CD4-positive, alpha-beta T cell treated with Interleukin-15 for 1 hour (primary cell): ENCODE measurements at places on chromosomes 6 and 20.

GRCh38 chr20:10370091-10370887 is 63.7 kb downstream of the MKKS start:
- DNase-seq: no peak

DNA sequence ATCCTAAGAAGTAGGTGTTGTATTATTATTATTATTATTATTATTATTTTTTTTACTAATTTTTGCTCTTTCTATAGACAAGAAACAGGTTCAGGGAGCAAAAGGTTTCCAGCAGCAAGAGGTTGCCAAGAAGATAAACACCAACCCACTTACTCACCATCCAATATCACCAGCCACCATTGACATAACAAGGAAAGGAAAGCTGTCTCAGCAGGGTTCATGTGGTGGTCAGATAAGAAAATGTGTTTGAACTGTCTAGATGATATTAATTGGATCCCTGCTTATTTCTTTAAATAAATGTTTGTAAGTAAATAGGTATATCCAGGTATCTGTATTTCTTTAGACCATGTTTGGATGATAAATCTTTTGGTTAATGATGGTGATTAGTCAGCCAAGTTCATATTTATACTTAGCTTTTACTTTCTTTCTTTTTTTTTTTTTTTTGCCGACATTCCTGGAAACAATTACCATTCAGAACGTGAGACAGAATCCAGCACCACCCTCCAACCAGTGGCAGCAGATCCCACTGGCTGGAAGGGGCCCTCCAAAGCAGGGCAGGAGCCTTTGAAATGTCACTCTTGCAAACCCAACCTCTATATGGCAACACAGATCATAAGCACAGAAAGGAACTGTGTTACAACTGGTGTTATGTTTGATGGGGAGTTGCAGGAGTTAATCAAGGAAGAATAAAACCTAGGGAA is 139.2 kb upstream of the ECI2 start:
- DNase-seq: no peak

DNA sequence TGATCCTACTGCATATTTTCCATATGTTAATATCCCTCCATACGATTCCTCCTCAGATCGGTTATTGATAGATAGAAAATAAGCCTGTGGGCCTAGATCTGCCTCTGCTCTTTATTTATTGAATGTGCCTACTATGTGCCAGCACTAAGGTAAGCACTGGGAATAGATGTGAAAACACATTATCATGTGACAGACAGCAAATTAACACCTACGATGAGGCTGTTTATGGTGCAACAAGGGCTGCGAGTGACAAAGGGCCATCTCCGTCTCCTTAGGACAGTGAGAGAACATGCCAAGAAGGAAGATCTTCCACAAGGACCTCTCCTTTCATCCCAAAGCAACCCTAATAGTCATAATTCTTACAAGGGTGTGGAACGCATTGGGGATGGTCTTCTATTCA is 90.5 kb downstream of the MYB start:
- DNase-seq: no peak

- DNase-seq: no peak
Measured at GRCh38 chr6:43295456-43295855, 2.6 kb upstream of the SLC22A7 start.

GRCh38 chr20:44288252-44288651 is 22.8 kb downstream of the FITM2 start:
- no peak for DNase-seq

DNA sequence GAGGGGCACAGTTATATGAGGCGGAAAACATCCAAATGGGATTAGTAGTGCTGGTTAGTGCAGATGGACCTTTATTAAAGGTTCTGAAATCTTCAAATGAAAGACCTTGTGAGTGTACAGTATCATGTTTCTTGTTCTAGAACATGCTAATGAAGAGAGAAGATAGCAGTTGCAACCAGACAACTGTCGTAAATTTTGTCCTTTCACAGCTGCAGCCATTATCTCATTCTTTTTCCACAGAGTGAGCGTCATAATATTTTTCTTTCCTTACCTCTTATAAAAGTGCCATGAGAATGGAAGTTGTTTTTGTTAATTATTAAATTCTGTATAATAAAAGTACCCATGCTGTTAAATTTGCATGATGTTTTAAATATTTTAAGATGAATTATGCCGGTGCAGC is 4.4 kb upstream of the C6orf163 start:
- DNase-seq: no peak

GRCh38 chr6:143859891-143860660 is 4.2 kb upstream of the ZC2HC1B start:
- DNase-seq: no peak

DNA sequence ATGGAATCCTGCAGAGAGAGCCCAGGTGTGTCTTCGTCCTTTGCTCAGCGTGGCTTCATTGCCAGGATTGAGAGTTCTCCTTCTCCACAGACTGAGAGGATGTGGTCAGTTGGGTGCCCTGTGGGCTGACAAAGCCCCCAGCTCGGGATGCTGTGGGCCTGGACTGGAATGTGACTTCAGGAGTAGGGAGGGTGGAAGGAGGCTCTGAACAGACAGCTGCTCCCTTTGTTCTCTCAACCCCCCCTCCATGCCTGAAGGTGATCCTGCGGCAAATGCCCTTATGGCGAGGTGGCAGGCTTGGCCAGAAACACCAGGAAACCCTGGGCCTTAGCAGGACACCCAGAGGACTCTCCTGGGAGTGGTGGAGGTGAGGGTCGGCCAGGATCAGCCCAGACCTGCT is 1.8 kb upstream of the CST5 start:
- DNase-seq: no peak
